ENCODE measurements at places on chromosomes 11 and 22. TPM values are rescaled to one million over a fixed set of nuclear protein-coding genes. Genes with fewer than 3 reads are reported as not detected.

Gene SYT9
- 0.16 TPM for total RNA-seq

- H3K4me3 ChIP-seq = peak within 1 kb of the TSS; percentile 42
- no peaks in the 10 kb centered on the region for H3K4me1 ChIP-seq
- peak; percentile 89 for DNase-seq
- peaks cover 15% of the 10 kb centered on the region for H3K27me3 ChIP-seq
These were observed at the start of gene ST14 for GRCh38 chr11:130159657-130160497. Gene ST14, plus strand, starts transcription at chr11:130159782. Its CDS starts 198 bp downstream, at chr11:130159980.

GRCh38 chr11:134293119-134294113 is 17.2 kb downstream of the GLB1L3 start:
- no peak overlapping the region for H3K27ac ChIP-seq
- no peak for DNase-seq
- H3K4me1 ChIP-seq = no peaks in the 10 kb centered on the region
- no peak overlapping the region for H3K4me3 ChIP-seq
- H3K27me3 ChIP-seq = no peaks in the 10 kb centered on the region

DNA sequence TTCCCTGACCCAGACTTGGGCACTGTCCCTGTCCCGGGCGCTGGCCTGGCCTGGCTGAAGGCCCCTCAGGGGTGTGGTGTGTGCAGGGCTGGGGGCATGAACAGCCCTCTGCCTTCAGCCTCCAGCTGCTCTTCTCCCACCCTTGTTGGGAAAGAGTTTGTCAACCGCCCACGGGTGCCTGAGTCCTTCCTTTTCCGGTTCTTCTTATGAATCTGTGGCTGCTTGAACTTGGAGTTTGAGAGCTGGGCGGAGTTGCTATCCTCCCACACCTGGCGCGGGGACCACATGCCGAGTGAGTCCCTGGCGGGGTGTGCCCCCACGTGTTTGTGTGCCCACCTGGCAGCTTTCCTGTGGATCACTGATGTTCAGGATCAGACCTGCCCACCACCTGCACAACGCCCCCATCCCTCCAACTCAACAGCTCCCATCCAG is 13.4 kb downstream of the NFAM1 start:
- H3K36me3 ChIP-seq = no peaks in the 10 kb centered on the region
- H3K4me1 ChIP-seq = no peaks in the 10 kb centered on the region
- H3K4me3 ChIP-seq = no peak overlapping the region
- H3K27ac ChIP-seq = no peak overlapping the region

DNA sequence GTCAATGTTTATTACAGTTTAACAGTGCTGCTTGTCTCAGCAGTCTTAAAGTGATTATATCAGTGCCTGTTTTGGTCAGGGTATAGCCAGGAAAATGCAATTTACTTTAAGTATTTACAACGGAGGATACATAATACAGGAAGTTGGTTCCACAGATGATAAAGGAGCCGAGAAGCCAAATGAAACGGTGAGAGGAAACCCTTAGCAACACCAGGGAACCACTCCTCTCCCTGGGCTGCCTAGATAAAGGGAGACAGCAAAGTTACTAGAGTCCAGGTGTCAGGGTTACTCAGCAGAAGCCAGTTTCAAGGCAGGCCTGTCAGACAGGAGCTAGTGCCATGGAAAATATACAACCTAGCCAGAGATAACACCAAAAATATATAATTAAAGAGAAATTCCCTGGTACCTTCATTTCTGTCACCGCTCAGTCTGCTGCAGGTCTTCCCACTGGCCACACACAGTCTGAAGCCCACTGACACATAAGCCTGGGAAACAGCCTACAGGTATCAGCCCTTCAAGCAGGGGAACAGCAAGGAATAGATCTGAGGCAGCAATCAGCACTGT is 55.5 kb downstream of the FAM76B start:
- no peaks in the 10 kb centered on the region for H3K27me3 ChIP-seq
- no peak overlapping the region for H3K27ac ChIP-seq
- no peaks in the 10 kb centered on the region for H3K4me1 ChIP-seq
- no peaks in the 10 kb centered on the region for H3K36me3 ChIP-seq
- no peak for DNase-seq

DNA sequence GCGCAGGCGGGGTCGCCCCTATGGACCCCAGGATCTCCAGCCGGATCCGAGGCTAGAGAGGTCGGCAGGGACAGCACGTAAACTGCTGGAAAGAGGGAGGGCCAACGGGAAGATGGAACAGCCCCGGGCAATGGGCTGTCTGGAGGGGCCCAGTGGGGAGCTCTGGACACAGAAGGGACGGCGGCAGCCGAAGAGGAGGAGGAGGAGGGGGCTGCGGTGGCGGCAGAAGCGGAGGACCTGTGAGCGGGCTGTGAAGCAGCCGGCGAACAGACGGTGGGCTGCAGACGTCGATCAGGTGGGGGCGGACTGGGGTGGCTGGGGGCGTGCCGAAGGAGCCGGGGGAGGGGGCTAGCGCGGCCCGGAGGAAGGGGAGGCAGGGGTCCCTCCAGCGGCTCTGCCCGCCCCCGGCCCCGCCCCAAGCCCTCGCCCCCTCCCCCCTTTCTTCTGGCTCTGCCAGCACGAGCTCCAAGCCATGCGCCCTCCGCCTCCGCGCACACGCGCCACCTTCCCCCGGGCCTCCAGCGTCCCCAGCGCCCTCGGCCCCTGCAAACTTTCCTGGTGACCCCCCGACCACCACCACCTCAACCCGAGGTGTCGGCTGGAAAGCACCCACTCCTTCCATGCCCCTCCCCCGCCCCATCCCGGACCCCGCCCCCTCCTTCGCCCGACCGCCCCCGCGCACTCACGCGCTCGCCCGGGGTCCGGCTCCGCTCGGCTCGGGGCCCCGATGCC is 432 bp downstream of the TNKS1BP1 start:
- H3K4me3 ChIP-seq = peak overlapping the region; percentile 81
- H3K4me1 ChIP-seq = peaks cover 58% of the 10 kb centered on the region
- peak; percentile 49 for DNase-seq
- H3K27ac ChIP-seq = peak overlapping the region; percentile 97
- H3K27me3 ChIP-seq = no peaks in the 10 kb centered on the region
- H3K36me3 ChIP-seq = peaks cover 8% of the 10 kb centered on the region

Gene CD3E
- 7.1 TPM for total RNA-seq

Gene PCNX3
- 89.0 TPM for total RNA-seq

DNA sequence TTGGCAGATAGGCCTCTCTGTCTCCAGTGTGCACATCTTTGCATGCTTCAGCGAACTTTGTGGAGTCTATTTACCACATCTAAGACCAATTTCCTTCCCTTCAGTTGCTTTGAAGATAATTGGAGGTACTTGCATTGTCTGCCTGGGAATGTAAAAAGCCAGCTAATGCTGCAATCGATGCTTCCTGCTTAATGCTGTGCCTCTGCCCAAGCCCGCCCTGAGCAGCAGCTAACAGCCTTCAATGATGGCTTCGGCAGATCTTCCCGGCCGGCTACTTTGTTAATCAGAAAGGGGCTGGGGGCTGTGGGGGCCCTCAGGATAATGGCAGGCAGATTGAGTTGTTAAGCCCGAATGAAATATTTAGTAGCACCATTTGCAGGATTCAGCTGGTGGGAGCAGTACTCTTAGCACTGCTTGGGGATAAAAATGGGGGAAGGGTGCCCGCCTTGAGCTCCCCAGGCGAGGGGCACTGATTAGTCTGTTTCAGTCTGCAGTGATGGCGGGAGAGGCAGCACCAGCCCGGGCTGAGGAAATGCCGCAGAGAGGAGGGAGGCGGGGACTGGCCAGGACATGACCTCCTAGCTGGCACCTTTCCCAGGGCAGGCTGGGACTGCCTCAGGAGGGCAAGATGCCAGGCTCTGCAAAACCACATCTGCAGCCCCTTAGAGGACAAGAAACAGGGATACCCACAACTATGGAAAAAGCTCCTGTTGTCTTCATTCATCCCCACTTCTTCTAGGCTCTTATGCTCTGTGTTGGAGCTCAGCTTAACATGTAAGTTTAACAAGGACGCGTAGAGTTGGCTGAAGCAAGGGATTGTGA is 460.0 kb downstream of the BUD13 start:
- peaks cover 4% of the 10 kb centered on the region for H3K4me1 ChIP-seq
- no peaks in the 10 kb centered on the region for H3K36me3 ChIP-seq
- no peak overlapping the region for H3K27ac ChIP-seq
- no peak overlapping the region for H3K4me3 ChIP-seq

- DNase-seq = no peak
- H3K36me3 ChIP-seq = no peaks in the 10 kb centered on the region
- H3K27ac ChIP-seq = no peak overlapping the region
- H3K4me1 ChIP-seq = no peaks in the 10 kb centered on the region
- no peaks in the 10 kb centered on the region for H3K27me3 ChIP-seq
These were observed 44.4 kb upstream of the WNT11 start for GRCh38 chr11:76250520-76251225.

Gene LRRC10B
- total RNA-seq = not detected

Gene LRRC55
- not detected for total RNA-seq

Gene B4GALNT4
- 0.82 TPM for total RNA-seq

Gene IL18
- 86.8 TPM for total RNA-seq

DNA sequence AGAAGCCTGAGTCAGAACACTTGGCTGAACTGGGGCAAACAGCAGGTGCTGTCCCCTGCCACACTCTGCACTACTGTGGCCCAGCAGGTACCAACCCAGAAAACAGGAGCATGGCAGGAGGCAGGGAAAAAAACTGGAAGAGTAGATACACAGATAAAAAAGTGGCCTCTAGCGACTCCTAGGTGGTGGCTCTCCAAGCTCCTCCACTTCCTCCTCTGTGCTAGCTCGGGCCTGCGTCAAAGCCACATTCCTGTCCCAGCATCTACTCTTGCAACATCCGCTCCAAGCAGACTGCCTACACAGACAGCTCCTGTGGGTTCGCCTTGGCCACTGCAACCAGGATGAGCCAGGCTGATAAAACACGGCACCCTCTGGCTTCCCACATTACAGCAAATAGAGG is 6.9 kb downstream of the OR8B12 start:
- H3K27ac ChIP-seq = no peak overlapping the region
- H3K36me3 ChIP-seq = no peaks in the 10 kb centered on the region
- H3K27me3 ChIP-seq = no peaks in the 10 kb centered on the region

Gene DEFB131B
- not detected for total RNA-seq

Gene AIP
- total RNA-seq = 57.0 TPM

DNA sequence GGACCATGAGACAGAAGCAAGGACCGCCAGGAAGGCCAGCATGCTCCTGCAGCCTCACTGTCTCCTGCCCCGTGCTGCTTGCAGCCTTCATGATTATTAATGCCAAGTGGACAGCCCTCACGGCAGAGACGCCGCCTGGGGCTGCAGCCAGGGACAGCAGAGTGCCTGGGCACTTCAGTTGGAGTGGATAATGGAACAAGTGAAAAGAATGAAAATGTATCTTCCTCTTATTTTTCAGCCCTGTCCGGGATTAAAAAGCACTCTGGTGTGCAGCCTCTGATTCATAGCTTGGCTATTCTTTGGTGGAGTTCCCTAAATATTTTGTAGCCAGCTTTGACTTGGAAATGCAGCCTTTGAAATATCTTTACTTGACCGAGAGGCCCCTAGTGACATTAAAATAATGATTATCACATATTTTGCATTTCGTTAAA is 1404.2 kb downstream of the BRD1 start:
- H3K27ac ChIP-seq = no peak overlapping the region
- H3K36me3 ChIP-seq = no peaks in the 10 kb centered on the region
- H3K27me3 ChIP-seq = no peaks in the 10 kb centered on the region
- no peak for DNase-seq
- no peak overlapping the region for H3K4me3 ChIP-seq

Measured in transverse colon (tissue), 4 donors.